Tongue (tissue), 3 donors: ENCODE measurements at places on chromosomes 4 and X.

- DNase-seq = no peak
Measured at GRCh38 chr4:176153124-176153523, 42.3 kb downstream of the SPATA4 start.

DNA sequence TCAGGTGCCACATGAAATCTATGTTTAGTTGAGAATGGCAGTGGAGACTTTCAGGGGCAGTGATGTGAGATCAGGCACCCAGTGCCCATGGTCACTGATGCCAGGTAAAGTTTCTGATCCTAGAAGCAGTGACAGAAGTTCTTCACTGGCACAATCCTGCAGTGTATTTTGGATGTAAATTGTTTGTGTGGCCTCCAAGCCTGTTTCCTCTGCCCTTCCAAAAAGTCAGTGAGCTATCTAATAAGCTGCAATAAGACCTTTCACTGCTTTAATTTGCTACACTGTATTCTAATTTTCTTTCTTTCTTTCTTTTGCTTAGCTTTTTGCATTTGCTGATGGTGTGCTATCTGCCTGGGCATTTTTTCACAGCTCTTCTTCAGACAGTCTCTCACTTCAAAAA lies 1348.6 kb downstream of the ADGRL3 start:
- DNase-seq = no peak

- DNase-seq = peak; percentile 74
Measured at GRCh38 chr4:168908851-168909273, 101.2 kb downstream of the CBR4 start.

DNA sequence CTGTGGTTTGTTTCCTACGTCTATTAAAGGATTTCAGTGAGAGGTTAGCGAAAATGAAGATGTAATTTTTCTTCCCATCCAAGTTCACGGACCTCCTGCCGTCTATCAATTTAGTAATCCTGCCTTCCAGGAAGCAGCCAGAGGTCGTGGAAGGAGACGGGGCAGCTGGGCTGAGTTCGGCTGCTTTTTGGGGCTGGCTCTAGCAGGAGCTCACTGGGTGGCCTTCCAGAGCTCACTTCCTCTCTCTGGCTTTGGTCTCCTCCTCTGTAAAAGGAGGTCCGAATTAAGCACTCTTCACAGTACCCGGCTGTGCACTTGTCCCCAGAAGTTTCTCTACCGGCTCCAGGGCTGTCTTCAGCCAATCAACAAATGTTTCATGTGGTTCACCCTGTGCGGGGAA lies 295.4 kb downstream of the BCOR start:
- peak; percentile 26 for DNase-seq

GRCh38 chrX:155864655-155865054 lies 16.5 kb upstream of the VAMP7 start:
- no peak for DNase-seq

DNA sequence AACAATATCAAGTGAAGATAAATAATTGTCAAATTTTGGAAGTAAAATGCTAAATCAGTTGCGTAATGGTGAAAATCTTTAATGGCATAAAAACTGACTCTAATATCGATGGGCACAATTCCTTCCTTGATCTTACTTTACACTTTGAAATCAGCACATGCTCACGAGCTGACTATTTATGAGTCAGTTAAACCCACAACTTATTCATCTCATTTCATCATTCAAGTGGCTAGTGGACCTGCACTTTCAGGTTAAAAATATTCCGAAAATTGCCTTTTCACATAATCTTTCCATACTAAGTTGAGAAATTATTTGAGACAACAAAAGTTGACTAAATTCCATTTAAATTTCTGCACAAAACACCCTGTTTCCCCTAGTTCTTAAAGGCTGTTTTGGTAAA lies 582.1 kb upstream of the TENM3 start:
- no peak for DNase-seq

DNA sequence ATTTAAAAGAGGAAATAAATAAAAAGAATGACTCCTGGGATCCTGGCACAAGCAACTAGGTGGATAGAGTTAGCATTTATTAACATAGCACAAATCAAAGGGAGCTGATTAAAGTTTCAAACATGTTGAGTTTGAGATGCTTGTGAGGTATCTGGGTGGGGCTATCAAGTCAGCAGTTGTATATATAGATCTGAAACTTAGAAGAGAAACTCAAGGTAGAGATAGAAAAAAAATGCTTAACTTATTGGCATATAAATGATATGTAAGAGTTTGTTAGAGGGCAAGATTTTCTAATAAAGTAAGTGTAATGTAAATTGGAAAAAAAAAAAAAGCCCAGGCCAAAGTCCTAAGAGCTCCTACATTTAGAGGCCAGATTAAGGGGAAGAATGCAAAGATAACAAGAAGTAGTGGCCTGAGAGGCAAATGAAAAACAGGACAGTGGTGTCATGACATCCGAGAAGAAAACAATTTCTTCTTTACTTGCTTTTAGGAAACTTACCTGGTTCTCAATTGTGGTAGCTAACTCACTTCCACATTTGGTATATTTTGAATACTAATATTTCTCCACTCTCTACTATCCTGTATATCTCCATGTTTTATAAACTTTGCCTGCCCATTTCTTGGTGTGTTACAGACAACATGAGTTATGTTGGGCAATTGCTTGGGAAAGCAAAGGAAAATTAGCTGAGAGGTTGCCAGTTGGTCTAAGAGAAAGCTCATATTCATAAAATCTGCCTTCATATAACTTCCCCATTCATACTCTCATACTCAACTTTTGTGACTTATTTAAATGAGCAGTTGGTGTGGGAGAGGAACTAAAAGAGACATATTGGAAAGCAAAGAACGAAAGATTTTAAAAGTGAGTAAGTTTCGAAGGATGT lies 169.2 kb downstream of the PARM1 start:
- no peak for DNase-seq

GRCh38 chrX:30957753-30958152 lies 68.7 kb upstream of the TAB3 start:
- DNase-seq = no peak

DNA sequence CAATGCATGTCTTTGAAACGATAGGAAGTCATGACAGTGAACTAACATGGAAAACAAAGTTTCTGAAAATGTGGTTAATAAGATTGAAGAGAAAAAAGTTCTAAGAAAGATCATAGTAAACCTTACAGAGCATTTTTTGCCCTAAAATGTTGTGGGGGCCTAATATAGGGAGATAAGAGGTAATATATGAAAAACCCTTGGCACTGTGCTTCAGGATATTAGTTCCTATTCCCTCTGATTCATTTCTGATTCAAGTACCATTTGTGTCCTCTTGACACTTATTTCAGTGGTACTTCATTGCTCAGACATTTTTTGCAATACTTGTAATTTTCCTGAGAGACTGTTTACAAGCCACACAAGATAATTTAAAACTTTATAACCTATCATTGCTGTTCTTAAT lies 35.1 kb downstream of the PAQR3 start:
- DNase-seq = no peak

DNA sequence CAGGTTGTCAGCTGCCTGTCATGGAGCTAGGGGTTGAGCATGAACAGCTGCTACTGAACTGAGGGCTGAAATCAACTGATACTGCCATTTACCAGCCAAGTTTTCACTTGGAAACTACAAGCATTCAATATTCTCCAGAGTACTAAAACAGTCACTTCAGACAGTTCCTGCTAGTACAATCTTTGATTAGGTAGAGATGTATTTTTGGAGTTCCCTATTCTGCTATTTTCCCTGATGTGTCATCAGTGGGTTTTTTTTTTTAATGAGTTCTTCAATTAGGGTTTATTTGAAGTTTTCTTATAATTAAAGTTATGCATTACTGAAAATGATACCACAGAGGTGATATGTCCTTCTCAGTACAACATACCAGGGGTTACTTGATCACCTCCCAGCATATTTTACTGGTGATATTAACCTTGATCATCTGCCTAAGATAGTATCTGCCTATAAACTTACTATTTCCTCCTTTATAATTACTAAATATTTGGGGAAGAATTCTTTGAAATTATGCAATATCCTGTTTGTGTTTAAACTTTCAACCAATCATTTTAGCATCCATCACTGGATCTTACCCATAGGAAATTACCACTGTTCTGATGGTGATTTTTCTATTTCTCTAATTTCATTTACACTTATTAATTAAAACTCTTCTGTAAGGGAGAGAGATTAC lies 13.6 kb downstream of the PDCL2 start:
- no peak for DNase-seq

DNA sequence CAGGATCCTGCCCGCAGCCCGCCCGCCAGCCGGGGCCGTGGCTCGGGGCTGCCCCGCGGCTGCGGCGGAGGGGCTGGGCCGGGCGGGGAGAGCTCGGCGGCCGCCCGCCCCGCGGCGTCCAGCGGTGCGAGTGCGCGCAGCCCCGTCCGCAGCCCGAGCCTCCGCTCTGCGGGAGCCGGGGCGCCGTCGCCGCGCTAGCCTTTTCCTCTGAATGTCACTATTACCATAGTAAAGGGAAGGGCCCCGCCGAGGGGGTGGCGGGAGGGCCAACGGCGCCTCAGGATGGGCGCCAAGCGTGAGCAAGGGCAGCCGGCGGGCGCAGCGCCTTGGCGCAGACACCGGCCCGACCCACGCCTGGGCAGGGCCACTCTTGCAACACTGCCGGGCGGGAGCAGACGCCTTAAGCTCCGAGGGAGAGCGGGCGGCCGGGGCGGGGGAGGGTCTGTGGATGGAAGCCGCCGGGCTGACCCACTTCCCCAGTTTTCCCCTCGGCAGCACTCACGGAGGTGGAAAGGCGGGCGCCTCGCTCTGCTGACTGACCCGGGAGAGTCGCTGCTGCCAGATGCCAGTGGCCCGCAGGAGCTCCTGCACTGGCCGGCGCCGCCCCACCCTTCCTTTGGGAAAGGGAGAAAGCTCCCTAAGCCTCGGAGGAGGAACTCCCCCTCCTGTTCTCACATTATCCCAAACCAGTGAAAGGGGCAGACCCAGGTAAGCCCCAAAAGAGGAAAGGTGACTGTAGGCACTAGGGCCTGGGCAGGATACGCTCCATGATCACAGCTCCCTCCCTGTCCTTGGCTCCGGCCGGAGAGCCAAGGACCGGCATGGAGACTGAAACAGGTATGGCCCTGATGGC lies 329.4 kb downstream of the HNRNPD start:
- peak; percentile 74 for DNase-seq

DNA sequence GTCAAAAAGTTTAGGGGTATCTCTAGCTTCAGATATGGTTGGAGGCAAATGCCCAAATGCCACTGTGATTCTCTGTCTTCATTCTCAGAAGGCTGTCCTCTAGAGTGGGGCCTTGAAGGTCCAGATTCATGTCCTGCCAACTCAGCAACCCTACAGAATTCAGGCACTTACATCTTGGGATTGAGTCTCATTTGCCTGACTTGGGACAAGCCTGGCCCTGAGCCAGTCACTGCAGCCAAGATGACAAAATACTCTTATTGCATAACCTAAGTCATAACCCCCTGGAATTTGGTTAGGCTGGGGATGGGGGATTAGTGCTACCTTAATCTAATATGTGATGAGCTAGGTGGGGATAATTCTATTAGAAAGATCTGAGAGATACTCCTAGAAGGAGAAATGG lies 100.5 kb downstream of the AREG start:
- no peak for DNase-seq

GRCh38 chr4:120524237-120524636 lies 398.3 kb downstream of the PRDM5 start:
- no peak for DNase-seq

- peak; percentile 8 for DNase-seq
Measured at GRCh38 chr4:20493761-20494353, 206.4 kb upstream of the PACRGL start.

GRCh38 chrX:110204986-110205385 lies 112.9 kb downstream of the AMMECR1 start:
- DNase-seq = no peak

GRCh38 chrX:8462488-8462887 lies 2.1 kb upstream of the VCX3B start:
- no peak for DNase-seq

DNA sequence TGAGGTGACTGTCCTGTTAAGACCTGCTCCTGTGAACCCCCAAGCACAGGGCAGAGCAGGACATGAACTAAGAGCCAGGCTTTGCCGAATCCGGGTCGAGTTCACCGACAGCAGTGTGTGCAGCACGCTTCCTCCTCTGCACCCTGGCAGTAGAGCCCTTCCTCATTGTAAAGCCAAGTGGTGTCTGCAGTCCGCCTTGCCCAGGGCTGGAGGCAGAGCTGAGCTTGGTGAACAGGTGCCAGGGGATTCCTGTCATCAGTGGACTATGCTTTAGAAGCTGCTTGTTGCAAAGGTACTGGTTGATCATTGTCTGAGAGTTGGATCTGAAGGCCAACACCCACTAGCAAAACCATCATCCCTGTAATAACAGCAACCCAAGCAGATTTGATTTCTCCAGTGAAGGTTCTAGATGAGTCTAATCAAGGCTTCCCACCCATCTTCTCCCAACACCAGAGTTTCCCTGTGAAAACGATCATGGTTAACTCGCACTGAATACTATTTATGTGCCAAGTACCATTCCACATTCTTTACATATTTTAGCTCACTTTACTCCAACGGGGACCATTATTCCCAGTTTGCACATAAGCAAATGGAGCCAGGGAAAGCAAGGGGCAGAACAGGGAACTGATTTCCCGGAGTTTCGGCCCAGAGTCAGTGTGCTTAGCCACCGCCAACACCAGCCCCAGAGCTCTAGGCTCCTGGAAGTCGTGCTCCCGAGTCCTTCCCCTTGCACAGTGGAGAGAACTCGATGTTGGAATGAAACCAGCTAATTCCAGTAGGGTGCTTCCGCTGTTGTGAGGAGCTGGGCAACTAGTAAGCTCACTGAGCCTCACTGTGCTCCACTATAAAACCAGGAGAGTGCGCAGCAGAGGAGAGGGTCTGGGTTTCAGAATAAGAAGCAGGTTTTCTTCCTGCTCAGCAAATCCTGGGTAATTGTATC lies 1.4 kb upstream of the SLC34A2 start:
- peak; percentile 22 for DNase-seq

GRCh38 chr4:79679859-79680258 lies 271.8 kb upstream of the GK2 start:
- no peak for DNase-seq

DNA sequence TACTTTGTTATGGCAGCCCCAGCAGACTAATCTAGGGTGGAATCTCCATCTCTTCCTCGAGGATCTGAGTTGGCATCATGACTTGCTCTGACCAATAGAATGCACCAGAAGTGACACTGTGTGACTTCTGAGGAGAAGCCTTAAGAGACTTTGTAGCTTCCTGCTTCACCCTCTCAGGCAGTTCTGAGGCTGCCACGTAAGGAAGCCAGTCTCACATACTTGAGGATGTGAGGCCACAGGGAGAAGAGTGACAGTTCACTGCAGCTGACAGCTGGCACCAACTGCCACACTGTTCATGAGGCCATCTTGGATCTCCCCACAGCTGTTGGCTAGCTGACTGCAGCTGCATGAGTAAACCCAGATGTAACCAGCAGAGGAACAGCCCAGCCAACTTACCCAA lies 29.3 kb upstream of the BCOR start:
- peak; percentile 89 for DNase-seq

DNA sequence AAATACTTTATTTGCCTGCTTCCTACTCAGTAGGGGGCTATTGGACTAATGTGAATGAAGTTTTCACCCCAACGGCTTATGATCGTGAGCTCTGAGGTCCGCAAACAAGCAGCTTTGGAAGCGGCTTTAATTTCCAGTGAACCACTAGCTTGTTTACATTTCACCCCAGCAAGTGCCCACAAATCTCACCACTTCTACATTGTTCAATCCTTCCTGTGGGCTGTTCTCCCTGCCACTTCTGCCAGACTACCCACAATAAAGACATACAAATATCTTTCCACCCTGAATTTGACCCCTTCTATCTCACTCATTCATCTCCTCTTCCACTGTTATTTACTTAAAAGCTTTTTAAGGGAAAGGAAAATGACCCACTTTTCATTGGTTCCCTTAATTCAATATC lies 98.0 kb downstream of the CDS1 start:
- no peak for DNase-seq

GRCh38 chr4:99664716-99665115 lies 7.1 kb upstream of the C4orf54 start:
- DNase-seq = peak; percentile 45
